Amniotic epithelial cell (primary cell): ENCODE measurements at places on chromosomes 16 and 17.

DNA sequence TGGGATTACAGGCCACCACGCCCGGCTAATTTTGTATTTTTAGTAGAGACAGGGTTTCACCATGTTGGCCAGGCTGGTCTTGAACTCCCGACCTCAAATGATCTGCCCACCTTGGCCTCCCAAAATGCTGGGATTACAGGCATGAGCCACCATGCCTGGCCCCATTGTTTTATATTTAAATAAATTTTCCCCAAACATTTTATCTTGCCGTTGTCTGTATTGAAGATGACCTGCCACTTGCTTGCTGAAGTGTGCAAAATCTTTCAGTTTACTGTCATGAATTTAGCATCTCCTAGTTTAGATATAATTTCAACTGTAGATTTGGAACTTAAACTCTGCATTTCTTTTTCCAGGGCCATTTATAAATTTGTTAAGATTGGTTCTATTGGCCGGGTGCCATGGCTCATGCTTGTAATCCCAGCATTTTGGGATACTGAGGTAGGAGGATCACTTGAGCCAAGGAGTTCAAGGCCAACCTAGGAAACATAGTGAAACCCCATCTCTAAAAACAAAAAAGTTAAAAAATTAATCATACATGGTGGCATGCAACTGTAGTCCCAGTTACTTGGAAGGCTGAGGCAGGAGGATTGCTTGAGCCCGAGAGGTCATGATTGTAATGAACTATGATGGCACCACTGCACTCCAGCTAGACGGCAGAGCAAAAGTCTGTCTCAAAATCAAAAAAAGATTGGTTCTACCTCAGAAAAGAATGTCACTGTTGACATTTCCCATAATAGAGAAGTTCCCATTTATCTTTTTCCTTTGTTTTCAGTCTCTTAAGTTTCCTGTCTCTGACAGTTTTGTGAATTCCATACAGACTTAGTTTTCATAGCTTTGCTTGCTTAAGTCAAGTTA, 84.4 kb downstream of the VMP1 start:
- peak; percentile 75 for DNase-seq

GRCh38 chr16:57392694-57393093, 11.9 kb upstream of the CCL17 start:
- no peak for DNase-seq

DNA sequence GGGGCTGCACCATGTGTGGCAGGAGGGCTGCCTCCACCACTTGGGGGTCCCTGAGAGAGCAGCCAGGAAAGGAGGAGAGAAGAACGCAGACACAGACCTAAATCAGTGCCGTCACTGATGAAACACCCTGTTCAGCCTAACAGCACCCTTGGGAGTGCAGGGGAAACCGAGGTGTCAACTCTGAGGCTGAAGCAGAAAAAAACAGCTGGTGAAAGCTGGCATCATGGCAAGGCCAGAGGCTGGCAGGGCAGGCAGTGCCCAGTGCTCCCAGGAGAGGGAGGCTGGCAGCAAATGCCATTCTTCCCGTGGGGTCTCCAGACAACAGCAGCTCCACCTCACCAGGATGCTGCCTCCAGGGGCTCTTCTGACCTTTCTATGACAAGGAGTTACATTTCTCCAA, 23.1 kb downstream of the SPHK1 start:
- no peak for DNase-seq

DNA sequence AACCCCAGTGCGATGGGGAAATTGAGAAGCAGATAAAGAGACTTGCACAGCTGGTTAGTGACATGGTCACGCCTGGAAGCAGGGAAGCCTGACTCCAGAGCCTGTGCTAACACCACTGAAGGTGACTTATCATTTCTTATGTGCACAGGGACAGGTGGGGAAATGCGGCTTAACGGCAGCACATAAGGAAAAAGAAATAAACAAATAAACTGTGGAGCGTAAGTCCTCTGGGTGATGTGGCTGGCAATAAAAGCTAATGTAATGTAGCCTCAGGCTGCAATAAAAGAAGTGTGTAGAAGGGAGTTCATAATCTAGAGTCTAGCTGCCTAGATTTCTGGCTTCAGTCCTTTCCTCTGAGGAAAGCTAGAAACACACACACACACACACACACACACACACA, 10.6 kb downstream of the CDH11 start:
- DNase-seq, result no peak

DNA sequence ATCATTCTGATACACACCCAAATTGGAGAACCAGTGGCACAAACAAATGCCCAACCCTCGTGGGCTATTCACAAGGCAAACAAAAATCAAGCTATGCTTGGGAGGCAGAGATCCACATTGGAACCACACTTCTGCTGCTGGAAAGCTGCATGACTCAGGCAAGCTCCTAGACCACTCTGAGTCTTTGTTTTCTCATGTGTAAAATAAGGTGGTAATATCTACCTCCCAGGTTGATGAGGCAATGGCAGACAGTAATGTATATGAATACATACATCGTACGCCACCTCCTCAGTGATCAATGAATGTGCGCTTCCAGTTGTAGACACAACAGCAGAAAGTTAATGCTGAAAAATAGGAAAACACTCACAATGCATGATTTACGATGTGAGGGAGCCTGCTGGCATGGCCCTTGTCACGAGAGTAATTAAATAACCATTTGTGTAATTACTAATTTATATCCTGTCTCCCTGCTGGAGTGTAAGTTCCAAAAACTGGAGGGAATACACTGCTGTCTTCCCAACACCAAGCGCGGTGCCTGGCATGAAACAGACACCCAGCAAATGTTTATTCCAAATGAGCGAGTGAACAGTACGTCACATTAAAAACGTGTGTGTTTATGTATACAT, 69.9 kb upstream of the HSBP1 start:
- DNase-seq, result no peak

- peak; percentile 95 for DNase-seq
Observed at GRCh38 chr17:66952031-66952524, 12.4 kb upstream of the CACNG4 start.

GRCh38 chr17:57859601-57860413, 10.0 kb upstream of the MRPS23 start:
- DNase-seq, result no peak

DNA sequence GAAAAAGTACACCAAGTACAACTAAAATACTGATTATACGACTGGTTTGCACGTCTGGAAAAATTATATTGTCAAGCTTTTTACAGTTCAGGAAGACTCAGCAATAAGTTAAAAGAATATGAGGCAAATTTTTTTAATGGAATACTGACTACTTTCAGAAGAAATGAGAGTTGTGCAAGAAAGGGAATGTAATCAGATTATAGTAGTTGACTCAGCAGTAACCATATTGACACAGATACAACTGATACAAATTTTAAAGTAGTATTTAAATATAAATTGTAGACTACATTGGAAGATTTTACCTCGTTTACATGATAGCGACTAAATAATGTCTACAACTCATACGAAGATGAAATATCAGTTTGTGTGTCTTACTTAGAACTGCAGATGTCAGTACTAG, 16.7 kb downstream of the ASGR2 start:
- DNase-seq, result peak; percentile 58

GRCh38 chr17:3596804-3597464, 12.3 kb downstream of the TRPV1 start:
- no peak for DNase-seq

DNA sequence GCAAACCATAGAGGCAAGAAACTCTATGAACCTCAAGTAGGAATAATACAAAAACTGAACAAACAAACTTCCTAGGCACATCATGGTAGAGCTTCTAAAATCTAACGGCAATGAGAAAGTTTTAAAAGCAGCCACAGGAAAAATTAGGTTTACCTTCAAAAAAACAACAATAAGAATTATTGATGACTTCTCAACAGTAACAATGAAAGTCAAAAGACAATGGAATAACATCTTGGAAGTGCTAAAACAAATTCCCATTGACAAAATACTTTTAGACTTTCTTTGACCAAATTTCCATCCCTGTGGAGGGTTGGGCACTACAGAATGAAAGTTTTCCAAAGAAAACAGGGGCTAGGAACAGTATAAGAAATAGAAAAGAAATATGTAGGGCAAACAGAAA, 222.9 kb upstream of the ERCC4 start:
- DNase-seq, result no peak

- peak; percentile 29 for DNase-seq
Observed at GRCh38 chr17:4769628-4770027, 2.1 kb upstream of the TM4SF5 start.

DNA sequence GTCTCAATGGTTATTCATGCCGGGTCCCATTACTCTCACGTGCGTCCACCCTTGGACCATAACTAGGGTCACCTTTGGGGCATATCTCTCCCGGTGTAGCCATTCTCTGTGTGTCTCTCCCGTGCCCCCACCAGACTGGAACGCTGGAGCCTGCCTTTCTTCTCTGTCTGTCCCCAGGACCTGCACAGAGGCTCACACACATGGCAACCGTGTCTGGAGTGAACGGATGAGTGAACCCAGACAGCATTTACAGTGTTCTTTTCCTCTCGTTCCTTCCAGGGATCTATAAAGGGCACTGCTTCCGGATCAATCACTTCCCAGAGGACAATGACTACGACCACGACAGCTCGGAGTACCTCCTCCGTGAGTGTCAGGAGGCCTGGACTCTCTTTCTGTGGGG, 26.4 kb upstream of the CACNG1 start:
- DNase-seq, result no peak
